KBM-7 (cell line): ENCODE measurements at places on chromosomes 7 and 10.
A peak's percentile ranks its signal among the peaks of the same experiment; 100 is the strongest.

DNA sequence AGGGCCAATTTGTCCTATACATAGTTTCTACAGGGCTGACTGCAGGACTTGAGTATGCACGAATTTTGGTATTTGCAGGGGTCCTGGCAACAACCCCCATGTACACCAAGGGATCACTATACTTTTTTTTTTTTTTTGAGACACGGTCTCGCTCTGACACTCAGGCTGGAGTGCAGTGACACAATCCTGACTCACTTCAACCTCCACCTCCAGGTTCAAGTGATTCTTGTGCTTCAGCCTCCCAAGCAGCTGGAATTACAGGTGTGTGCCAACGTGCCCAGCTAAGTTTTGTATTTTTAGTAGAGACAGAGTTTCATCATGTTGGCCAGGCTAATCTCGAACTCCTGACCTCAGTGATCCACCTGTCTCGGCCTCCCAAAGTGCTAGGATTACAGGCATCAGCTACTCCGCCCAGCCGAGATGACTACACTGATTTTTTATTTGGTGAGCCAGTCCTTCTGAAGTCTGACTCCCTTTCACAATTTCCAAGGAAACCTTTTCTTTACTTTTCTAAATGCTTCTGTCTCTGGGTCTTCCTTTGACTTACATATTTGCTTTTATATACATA is 19.8 kb downstream of the CFAP70 start:
- no peak for DNase-seq

GRCh38 chr7:72321637-72322036 is 90.5 kb downstream of the CALN1 start:
- DNase-seq: no peak

DNA sequence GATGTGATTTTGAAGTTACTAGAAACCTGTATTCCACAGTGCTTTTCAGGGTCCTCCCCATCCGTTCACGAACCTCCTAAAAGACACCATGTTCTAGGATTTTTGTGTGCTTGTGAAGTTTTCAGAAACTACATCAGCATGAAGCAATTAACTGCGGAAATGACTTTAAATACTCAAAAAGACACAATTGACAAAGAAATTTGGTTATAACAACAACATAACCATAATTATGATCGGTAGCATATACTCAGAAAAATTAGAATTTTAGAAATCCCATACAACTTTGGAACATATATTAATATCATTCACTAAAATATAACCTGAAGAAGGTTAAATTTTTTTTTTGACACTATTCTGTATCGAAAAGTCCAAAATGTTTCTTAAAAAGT is 43.8 kb upstream of the FAM20C start:
- DNase-seq: no peak

DNA sequence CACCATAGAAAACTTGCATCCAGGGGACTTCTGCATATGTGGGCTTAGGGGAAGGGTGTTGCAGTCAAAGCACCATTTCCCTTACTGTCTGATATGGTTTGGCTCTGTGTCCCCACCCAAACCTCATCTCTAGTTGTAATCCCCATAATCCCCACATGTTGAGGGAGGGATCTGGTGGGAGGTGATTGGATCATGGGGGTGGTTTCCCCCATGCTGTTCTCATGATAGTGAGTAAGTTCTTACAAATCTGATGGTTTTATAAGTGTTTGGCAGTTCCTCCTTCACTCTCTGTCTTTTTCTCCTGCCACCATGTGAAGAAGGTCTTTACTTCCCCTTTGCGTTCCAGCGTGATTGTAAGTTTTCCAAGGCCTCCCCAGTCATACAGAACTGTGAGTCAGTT is 177.4 kb downstream of the ADK start:
- DNase-seq: peak; percentile 87
